ENCODE measurements at places on chromosomes 13 and 19.

GRCh38 chr19:10646456-10647159 lies 7.5 kb upstream of the ILF3 start:
- DNase-seq: no peak

DNA sequence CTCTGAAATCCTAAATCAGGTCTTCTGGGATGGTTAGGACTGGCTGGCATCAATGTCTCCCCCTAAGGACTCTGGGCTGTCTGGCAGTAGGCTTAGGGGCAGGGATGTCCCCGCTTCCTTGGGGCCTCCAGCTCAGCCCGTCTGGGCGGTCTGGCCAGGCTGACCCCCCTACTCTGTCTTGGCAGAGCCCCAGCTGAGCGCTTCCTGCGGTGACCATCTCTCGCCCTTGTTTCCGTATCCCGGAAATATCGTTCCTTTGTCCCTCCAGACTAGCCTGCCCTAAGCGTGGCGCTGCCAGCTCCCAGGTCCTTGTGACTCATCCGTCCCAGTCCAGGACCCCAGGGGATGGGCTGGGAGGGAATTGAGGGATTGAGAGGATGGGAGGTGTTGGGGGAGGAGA lies 11.3 kb downstream of the GTPBP3 start:
- DNase-seq: no peak

DNA sequence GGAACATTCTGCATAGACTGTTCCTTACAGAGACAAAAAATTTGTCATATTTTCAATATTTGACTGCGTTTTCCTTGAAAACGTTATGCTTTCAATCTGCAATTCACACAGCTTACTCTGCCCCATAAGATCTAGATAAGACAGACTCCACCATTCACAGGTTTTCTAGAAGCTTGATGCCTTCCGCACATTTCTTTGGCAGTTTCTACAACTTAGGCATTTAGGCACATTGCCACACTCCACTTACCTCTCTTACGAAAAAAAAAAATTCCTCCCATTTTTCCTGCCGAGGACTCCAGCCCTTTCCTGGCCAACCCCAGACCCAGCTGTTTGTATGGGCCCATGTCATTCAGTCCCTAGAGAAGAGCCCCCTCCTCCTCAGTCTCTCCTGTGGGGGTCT lies 11.2 kb downstream of the ATP12A start:
- no peak for DNase-seq

DNA sequence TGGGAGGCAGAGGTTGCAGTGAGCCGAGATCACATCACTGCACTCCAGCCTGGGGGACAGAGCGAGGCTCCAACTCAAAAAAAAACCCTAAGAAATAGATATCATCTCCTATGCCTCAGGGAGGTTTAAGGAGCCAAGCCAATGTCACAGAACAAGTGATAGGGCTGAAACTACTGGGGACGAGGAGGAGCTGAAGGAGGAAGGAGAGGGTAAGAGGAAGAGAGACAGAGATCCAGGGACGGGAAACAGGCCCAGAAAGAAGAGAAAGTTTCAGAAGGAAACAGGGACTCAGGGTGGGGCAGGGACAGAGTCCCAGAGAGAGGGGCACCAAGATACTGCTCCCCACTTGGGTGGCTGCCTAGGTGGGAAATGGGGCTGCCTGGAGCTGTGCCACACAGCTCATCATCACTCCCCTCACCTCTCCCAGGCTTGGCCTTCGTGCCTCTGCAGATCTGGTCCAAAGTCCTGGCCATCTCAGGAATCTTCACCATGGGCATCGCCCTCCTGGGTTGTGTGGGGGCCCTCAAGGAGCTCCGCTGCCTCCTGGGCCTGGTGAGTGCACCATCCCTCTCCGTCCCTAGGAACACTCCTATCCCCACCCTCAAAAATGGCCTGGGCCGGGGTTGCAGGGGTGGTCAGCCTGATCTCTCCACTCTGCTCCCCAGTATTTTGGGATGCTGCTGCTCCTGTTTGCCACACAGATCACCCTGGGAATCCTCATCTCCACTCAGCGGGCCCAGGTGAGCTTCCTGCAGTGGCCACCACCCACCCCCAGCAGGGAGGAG lies 1.5 kb downstream of the CD37 start:
- DNase-seq: no peak

GRCh38 chr13:26549713-26550112 lies 7.8 kb upstream of the WASF3 start:
- no peak for DNase-seq

GRCh38 chr13:49021953-49022352 lies 46.2 kb downstream of the FNDC3A start:
- no peak for DNase-seq

GRCh38 chr19:41334793-41335192 lies 18.9 kb downstream of the TGFB1 start:
- no peak for DNase-seq

- DNase-seq: no peak
Measured at GRCh38 chr13:78701383-78701782, 42.4 kb upstream of the OBI1 start.

GRCh38 chr19:14002571-14003250 lies 3.4 kb downstream of the RFX1 start:
- DNase-seq: no peak

DNA sequence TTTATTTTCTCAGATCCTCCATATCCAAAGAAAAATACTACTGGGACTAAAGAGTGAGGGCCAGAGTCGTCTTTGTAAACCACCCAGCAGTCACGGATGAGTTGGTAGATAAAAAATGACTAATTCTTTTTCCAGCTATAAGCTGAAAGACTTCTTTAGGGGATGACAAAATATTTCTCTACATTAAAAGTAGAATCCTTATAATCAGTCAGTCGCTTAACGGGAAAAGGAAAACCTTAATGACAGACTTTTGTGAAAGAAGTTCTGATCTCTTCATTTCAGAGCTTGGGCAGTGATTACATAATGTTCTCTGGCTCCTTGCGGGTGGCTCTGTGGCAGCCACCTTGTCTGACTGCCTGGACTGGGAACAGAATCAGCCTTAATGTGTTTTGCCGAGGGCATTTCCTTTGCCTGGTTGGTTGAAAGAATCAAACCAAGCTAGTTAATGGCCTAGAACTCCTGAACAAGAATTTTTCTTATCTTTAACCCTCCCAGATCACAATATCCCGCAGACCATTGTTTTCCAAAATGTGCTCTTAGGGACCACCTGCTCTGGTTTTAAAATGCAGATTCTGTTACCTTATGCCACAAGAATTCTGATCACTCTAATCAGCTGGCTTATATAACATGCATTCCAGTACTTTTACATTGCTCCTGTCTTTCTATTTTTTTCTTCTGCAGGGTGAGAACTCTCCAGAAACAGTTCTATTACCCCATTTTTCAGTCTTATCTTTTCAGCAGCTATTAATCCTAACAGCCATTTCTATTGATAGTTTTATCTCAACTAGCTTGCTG lies 2.5 kb downstream of the ITM2B start:
- DNase-seq: peak; percentile 56

DNA sequence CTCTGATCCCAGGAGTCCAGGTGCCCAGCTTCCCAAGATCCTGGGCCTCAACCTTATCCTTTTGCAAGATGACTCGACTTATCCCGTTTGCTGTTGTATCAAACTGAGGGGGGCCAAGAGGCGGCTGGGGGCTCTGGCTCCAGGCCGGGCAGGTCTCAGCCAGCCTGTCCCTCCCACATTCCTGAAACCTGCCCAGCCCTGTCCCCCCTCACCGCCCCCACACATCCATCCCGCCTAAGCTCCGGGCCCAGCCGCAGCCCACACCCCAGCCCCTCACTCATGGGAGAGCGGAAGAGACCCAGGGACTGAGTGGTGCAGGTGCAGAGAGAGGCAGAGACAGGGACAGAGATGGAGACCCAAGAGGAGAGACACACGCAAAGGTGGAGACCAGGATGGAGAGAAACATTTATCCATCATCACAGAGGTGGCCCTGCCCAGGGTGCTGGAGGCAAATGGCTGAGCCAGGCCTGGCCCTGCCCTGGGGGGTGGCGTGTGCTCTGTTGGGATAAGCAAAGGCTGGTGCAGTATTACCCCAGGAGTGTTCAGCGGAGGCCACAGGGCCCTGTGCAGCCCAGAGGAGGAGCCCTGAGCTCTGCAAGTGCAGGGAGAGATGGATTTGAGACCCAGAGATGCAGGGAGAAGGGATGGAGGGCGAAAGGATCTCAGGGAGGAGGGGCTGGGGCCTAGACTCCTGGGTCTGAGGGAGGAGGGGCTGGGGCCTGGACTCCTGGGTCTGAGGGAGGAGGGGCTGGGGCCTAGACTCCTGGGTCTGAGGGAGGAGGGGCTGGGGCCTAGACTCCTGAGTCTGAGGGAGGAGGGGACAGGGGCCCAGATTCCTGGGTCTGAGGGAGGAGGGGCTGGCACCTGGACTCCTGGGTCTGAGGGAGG lies 1.6 kb downstream of the BCAM start:
- DNase-seq: no peak

GRCh38 chr13:83057119-83057518 lies 825.2 kb downstream of the SLITRK1 start:
- no peak for DNase-seq

DNA sequence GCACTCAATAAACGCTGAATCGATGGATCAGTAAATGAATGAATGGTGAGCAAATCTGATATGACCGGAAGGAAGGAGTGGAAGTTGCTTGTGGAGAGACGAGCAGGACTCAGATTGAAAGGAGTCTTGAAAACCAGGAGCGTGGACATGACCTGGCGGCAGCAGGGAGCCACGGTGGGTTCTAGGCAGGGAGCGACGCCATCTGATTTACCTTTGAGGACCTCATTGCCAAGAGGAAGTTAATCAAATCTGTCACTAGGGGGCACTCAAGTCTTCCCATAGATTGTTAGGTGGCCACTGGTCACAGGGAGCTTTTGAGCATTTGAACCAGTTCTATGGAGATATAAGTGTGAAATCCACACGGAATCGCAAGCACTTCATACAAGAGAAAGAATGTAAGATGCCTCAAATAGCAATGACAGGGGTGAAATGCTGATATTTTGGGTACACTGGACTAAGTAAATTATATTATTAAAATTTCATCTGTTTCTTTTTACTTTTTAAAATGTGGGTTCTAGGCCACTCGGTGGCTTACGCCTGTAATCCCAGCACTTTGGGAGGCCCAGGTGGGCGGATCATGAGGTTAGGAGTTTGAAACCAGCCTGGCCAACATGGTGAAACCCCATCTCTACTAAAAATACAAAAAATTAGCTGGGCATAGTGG lies 9.2 kb upstream of the FBN3 start:
- peak; percentile 64 for DNase-seq

GRCh38 chr19:46179076-46179759 lies 31.2 kb downstream of the IGFL2 start:
- no peak for DNase-seq

GRCh38 chr13:31225998-31226675 lies 26.4 kb downstream of the B3GLCT start:
- DNase-seq: no peak

DNA sequence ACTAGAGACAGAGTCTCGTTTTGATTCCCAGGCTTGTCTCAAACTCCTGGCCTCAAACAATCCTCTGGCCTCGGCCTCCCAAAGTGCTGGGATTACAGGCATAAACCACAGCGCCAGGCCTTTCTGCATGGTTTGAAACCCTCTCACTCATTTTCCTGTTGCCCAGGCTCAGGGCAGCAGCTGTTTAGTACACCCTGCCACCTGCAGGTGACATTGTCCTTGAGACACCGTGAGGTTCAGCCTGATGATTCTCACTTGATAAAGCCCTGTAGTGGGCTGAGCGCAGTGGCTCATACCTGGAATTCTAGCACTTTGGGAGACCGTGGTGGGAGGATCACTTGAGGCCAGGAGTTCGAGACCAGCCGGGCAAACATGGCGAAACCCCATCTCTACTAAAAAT lies 12.5 kb downstream of the IL12RB1 start:
- DNase-seq: no peak

DNA sequence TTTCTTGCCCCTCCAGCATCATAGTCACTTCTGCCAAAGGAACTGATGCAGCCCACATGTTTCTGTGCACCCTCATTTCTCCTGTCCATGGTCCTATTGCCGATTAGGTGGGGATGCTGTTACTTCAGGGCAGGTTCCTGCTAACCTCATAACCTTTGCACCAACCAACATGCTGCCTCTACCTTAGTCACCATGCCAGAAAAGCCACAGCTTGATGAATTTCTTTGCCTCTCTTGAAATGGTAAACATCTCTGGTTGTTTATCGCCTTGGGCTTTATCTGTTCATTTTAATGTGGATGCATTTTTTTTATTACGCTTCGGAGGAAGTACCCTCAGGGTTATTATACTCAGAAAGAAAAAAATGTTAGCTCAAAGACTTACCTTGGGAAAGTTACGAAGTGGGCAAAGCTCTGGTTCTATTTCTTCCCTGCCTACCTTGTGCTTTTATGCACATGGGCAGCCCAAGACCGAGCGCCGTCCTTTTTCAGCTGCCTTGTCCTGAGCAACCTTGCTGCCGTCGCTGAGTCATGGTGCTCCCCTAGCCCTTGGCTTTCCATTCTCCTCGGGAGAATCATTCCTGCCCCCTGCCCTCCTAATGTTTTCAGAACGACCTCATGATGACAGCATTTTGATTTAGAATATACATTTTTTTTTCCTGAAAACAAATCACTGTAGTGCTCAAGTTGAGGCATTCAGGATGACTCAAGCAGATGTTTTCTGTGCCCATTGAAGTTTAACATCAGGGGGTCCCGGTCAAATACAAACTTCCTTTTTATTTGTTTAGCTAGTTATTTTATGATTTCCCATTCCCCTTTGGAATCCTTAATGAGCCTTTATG lies 280.0 kb downstream of the SHISA2 start:
- peak; percentile 1 for DNase-seq

All from NCI-H226 (cell line).